ENCODE measurements at places on chromosomes 3 and 15.

- DNase-seq: no peak
Observed at GRCh38 chr15:69805248-69805953, 292.3 kb downstream of the TLE3 start.

GRCh38 chr3:194083637-194084224, 52.2 kb upstream of the HES1 start:
- DNase-seq: no peak

- peak; percentile 17 for DNase-seq
Observed at GRCh38 chr15:31464216-31465082, 137.8 kb downstream of the KLF13 start.

GRCh38 chr3:171351676-171352075, 108.5 kb downstream of the TNIK start:
- DNase-seq: no peak

DNA sequence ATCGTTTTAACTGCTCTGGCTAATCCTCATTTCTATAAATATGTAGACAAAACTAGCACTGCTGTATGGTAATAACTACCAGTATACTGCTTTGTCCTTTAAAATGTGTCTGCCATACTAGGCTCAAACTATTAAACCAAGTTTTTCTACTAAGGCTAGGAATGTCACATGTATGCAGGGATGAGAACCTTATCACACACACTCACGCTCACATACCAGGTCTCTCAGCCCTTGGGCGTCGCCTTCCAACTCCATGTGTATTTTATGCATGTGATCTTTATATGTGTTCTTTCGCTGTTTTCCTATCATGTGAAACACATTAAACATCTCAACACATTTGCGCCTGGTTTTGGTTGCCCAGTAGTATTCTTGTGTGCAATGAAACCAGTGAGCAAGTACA, 32.6 kb downstream of the ATP2C1 start:
- DNase-seq: no peak

DNA sequence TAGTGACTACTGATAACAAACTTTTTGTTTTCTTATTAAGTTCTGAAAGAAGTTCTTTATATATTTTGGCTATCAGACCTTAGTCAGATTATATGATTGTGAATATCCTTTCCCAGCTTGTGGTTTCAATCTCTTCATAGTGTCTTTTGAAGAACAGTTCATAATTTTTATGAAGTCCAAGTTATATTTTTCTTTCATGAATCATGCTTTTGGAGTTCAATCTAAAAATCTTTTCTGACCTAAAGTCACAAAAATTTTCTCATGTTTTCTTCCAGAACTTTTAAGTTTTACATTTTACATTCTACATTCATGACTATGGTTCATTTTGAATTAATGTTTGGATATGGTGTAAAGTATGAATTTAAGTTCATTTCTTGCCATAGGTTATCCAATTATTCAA, 34.2 kb upstream of the OCA2 start:
- DNase-seq: no peak

- no peak for DNase-seq
Observed at GRCh38 chr15:75153087-75153486, 48.6 kb upstream of the C15orf39 start.

GRCh38 chr15:41943543-41944312, 28.6 kb downstream of the EHD4 start:
- DNase-seq: no peak

- DNase-seq: no peak
Observed at GRCh38 chr15:50825946-50826345, 60.4 kb upstream of the SPPL2A start.

DNA sequence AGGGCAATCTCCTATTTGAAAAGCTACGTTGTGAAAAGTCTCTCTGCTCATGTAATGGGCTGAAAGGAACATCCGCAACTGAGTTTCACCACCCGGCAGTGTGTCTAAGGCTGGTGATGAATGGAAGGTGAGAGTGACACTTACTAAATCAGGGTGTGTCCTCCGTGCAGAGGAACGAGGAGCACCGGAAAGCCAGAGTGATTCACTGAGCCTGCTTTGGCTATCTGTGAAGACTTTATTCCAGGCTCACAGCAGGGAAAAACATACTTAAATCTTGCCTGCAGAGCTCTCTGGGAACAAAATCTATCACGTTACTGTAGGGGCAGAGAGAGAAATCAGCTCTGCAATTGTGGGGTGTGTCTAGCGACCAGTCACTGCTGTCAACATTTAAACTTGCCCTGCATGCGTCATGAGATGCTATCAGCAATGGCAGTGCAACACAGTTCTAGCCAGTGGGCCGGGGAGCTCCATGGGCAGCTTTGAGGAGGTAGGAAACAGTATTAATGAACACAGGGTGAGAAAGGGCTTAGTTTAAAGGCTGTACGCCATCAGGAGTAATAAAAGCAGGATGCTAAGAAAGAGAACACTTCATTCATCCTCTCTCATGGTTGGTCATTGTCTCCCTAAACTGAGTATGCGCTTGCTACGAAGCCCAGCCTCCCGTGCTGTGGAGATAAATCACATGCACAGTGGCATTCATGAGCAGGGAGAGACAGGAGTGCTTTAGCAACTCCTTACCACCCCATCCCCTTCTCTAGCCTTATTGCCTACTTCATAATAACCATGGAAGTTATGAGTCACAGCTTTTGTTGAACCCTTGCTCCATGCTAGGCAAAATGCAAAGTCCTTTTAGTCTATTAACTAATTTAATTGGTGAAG, 542.7 kb upstream of the ADAMTS9 start:
- DNase-seq: peak; percentile 18

DNA sequence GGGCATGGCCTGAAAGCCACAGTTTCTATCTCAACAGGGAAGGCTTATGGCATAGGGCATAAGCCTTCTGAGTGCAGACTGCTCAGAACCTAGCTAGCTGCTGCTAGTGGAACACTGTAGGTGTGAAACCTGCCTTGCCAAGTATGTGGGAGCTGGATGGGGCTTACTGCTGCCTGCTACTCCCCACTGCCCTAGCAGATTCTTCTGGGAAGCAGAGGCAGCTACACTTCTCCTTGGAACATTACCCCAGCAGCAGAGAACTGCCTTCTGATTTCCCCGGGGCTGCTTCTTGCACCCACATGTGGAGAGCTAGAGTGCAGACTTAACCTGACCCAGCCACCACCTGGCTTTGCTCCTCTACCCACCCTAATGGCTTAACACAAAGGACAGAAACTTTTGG, 215.7 kb downstream of the POLQ start:
- no peak for DNase-seq

- peak; percentile 78 for DNase-seq
Observed at GRCh38 chr3:24496529-24497482, 2.2 kb upstream of the THRB start.

DNA sequence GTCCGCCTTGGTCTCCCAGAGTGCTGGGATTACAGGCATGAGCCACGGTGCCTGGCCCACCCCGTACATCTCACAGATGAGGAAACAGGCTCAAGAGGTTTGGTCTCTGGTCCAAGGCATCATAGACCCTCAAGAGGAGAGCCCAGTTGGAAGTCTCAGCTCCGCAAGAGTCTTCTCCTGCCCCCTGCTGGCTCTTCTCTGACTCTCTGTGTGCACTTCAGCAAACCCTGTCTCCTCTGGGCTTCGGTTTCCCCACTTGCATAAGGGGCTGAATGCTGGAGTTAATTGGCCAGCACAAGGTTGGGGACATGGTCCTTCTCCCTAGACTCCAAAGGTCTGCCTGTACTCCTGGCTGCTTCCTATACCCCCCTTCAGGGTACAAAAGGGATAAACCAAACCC, 3.9 kb downstream of the MST1R start:
- DNase-seq: no peak

- no peak for DNase-seq
Observed at GRCh38 chr15:93479715-93480114, 390.7 kb upstream of the RGMA start.

DNA sequence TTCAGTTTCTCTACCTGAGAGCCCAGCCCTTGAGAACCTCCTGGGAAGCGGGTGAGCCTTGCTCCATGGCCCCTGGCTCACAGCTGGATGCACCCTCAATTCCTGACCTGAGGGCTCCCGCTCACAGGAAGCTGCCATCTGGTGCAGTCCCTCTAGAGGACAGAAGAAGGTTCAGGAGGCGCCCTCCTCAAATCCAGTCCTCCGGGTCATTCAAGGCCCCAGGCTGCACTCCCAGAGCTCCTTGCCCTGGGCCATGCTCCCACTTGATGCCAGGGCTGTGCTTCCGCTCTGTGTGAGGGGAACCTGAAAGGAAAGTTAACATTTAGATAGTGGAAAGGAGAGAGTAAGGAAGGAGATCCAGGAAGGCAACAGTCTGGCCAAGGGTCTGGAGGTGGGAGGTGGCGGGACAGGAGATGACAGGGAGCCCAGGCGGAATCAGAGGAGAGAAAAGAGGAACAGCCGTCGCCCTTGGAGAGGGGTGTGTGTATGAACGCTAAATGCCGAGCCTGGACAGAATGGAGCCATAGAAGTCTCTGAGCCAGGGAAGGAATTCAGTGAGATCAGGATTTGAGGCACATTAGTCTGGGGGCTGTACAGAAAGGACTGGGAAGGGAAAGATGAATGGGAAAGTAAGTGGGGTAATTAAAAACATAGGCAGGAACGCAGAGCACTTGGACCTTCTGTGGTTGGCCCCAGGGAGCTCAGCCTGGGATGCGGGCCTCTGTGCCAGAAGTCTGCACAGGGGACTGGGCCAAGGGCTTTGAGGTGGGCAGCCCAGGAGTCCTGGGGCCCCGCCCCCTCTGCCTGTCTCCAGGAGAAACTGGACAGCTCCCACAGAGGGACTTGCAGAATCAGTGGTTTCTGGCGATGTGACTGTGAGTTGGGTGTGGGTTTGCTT, 26.1 kb downstream of the TBC1D21 start:
- DNase-seq: no peak

GRCh38 chr3:373193-373779, 176.7 kb downstream of the CHL1 start:
- DNase-seq: no peak

- DNase-seq: no peak
Observed at GRCh38 chr3:125119752-125120378, 64.1 kb upstream of the HEG1 start.

- no peak for DNase-seq
Observed at GRCh38 chr3:107217172-107217571, 160.1 kb upstream of the CCDC54 start.

DNA sequence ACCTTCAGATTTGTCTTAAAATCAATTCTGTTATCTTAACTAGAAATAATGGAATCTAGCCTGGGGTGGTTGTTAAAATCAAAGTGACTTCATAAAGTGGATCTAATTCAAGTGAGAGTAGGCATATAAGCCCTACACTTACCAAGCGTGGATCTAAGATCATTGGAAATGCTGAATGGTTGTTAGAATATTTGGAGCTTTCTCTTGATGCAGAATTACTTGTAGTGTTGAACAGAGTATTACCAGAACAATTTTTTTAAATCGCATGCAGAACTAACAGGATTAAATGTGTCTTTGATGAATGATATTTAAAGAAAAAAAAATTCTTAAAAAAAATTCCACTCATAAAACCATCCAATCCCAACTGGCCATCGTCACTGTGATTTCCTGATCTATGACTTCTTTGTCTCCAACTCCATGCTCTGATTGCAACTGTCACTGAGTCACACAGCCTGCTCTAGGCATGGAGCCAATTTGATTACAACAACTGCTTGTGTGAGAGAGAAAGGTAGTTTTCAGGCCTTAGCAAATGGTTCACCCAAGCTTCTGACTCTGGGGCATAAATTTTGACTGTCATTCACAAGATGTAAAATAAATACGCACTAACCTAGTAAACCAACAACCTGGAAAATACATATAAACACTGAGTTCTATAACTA, 25.9 kb upstream of the SPRED1 start:
- DNase-seq: peak; percentile 52

- no peak for DNase-seq
Observed at GRCh38 chr15:93706495-93707292, 524.7 kb upstream of the MCTP2 start.

GRCh38 chr15:66778716-66779115, 76.7 kb downstream of the SMAD6 start:
- no peak for DNase-seq

DNA sequence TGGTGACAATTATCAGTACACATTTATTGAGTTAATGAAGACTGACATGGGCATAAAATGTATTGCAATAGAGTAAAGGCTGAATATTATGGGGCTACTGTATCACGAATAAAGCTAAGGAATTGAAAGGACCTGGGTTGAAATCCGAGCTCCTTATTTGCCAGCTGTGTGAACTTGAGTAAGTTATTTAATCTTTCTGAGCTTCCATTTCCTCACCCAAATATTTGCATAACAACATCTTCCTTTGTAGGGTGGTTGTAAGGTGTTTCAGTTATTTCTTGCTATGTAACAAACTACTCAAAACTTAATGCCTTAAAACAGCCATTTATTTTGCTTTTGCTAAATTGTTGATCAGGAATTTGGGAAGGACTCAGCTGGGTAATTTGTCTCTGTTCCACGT, 111.1 kb upstream of the TSC22D2 start:
- no peak for DNase-seq

DNA sequence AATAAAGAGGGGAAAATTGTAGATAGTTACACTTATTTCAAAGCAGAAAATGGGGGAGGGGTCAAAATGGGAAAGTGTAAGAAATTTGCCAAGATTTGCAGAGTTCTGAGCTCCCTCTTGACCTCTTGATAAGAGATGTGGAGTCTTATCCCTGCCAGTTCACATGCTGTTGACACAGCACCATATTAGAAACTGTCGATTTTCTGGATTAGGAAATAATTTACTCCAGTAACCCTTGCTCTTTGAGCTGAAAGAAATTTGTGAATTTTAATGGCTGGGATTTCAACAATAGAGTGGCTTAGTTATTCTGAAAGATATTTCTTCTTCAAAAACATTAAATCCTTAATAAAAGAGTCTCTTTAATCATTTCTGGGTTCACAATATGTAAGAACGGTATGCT, 306.2 kb upstream of the CNTN4 start:
- no peak for DNase-seq

DNA sequence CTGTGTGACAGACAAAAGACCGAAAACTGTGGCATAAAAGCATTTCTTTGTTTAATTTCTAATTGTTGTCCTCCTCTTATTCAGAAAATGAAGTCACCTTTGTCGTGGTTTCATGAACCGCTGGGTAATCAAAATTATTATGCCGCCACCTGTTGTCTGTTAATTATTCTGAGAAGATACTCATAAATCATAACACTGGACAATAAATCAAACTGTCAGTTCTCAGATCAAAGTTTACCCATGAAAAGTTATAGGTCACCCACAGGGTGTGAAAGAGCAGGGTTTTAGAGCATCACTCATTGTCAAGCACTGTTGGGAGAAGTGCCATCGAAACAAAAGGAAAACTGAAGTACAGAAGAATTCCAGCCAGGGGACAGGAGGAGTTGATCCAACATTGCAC, 474.3 kb downstream of the NR2F2 start:
- DNase-seq: no peak

DNA sequence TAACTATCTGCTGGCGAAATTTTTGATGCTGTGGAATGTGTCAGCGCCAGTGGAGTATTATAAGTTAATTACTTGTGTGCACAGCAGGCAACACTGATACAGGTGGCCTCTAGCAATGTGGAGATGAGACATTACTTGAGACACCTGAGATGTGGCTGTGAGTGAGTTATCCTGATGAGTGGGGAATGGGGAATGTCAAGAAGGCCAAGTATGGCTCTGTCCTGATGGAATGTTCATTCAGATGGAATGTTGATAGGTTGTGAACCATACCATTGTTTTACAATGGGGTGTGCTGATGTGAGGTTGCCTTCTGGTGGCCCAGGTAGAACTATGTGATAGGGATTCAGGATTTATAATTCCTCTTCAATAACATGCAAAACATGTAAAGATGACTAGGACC, 404.8 kb downstream of the PTPRG start:
- no peak for DNase-seq
